ENCODE measurements at places on chromosomes 7 and 10.

GRCh38 chr10:4459531-4459930, 366.5 kb upstream of the AKR1E2 start:
- DNase-seq: no peak

DNA sequence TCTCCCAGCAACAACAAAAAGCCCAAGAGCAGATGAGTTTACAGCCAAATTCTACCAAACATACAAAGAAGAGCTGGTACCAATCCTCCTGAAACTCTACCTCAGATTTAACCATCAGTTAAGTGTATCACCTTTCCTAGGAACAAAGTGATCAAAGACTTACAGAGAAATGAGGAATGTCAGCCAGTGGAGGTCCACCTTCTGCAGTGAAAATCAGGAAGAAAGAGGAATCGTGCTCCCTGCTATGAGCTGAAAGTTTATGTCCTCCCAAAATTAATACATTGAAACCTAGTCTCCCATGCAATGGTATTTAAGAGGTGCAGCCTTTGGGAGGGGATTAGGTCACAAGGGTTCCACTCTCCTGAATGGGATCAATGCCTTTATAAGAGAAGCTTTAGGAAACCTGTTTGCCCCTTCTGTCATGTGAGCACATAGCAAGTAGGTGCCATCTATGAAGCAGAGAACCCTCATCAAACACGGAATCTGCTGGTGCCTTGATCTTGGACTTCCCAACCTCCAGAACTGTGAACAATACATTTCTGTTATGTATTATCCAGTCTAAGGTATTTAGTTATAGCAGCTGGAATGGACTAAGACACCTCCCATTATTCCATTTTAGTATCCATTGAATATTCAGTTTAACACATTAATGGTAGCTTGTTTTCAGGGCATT, 139.0 kb upstream of the FZD8 start:
- DNase-seq: no peak

DNA sequence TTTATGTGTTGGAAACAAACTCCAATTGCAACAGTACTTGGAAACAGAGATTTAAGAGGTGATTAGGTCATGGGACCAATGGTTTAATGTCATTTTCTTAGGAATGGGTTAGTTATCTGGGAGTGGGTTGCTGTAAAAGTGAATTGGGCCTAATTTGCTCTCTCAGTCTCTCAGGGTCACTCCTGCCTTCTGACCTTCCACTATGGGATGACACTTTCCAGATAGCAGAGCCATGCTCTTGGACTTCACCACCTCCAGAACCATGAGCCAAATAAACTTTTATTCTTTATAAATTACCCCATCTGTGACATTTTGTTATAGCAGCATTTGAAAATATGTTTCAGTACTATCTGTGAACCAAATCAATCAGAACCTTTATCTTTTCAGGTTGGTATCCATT, 1509.1 kb downstream of the REEP3 start:
- DNase-seq: no peak

DNA sequence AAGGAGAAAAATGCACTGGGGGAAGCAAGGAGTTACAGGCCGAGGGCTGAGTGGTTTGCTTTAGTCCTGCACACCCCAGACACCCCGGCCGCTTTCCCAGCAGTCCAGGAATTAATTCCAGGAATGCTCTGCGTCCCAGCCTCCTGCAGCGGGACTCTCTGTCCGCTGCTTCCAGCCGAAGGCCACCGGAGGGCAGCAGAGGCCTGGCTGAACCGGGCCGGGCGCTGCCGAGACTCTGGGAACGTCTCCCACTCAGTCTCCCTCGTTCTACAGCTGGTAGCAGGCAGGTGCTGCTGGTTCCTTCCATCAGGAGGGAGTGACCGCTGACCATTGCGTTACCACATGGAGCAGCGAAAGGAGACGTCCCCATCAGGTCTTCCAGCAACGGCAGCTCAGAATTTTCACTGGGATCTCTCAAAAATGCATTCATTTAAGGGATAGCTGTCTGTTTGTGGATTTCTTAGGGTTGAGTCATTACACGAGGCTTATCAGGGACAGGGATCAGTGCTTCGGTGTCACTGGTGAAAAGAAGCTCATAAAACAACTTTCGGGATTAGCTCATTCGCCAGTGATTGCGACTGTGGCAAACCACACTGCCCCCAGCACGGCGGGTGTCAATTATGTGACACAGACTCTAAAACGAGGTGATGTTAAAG, 24.9 kb upstream of the PITRM1 start:
- peak; percentile 72 for DNase-seq

DNA sequence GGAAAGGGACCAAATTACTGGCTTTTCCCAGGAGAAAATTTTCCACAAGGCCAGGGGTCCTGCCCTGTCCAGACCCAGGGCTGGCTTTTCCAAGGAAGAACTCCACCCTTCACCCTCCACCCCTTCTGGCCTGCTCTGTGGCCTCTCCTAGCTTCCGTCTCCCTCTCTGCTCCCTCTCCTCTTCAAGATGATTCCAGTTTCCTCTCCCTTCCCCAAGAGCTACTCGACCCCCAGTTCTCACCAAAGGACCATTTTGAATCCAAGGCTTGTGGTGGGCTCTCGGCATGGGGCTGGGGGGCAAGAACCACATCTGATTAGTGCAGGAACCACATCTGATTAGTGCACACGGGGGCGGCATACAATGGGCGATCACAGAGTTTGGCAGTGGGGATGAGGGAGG, 7.7 kb downstream of the CHAT start:
- DNase-seq: no peak

GRCh38 chr10:12469345-12469744, 120.0 kb downstream of the CAMK1D start:
- DNase-seq: no peak

DNA sequence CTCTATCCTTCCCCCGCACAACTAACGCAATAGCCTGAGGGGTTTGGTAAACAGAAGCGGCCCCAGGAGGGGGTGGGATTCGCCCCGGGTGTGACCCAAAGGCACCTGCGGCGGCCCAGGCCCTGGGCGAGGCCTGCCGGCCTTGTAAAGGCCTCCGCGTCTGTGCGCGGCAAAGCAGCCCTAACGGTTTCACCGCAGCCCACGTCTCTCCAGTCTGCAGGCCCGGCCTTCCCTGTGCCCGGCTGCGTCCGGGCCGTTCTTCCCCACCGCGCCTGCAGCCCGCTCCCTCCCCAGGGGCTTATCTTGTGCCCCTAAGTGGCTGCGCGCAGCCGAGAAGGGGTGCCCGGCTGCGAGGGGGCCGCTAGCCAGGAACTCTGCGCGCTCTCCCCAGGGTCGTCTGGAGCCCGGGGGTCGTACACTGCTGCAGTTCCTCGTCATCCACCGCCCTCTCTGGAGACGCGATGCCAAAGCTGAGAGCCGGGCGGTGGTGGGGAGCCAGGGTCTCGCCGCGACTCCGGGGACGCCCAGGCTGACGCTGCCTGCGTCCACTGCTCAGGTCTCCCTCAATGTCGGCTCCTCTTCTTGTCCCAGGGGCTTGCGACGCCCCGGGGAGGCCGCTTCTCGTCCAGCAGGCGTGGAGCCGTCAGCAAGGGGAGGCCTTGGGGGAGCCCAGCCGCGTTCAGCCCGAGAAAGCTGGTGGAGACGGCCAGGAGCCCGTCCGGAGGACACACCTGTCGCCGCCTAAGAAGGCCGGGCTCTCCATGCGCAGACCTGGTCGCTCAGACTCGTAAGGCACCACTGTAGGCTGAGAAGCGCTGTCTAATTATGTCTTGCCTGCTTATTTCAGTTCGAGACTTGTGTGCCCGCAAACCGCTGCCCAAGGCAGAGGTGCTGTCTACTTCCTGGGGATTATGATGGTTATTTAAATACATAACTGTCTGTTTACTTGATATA, 132.3 kb downstream of the SPAG6 start:
- DNase-seq: no peak

- peak; percentile 26 for DNase-seq
Measured at GRCh38 chr10:123562811-123563580, 103.2 kb upstream of the GPR26 start.

DNA sequence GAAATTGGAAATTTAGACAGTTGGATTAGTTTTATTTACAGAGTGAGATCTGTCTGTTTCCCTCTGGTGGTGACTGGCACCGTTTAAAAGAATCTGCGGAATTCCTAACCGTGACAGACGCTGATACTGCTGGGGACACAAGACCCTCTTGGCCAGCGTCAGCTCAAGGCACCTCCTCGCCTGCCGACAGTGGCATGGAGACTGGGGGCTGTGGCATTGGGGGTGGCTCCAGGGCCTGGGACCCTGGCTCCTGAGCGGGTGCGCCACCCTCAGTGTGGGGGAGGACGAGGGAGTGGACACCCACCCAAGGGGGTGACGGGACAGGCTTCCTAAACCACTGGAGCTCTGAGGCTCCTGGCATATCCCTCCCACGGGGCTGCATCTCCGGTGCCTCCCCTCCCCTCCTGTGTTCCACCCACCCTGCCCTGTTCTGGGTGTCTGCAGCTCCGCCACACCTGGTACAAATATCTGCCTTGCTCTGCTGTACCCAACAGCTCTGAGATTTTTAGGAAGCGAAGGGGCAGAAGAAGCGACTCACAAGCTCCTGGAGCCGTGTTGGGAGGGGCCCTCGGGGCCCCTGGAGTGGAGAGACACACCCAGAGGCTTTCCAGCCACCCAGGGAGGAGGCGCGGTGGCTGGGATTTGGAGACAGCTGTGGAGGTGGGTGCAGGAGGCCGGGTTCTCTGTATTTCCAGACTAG, 178.7 kb downstream of the DNAJB6 start:
- DNase-seq: peak; percentile 35

- no peak for DNase-seq
Measured at GRCh38 chr7:105775580-105775979, 100.8 kb downstream of the ATXN7L1 start.

GRCh38 chr7:143334244-143334643, 18.3 kb downstream of the CLCN1 start:
- no peak for DNase-seq

GRCh38 chr10:22713853-22714478, 412 bp downstream of the PIP4K2A start:
- peak; percentile 55 for DNase-seq

GRCh38 chr10:122510736-122511135, 49.4 kb downstream of the HTRA1 start:
- DNase-seq: no peak

DNA sequence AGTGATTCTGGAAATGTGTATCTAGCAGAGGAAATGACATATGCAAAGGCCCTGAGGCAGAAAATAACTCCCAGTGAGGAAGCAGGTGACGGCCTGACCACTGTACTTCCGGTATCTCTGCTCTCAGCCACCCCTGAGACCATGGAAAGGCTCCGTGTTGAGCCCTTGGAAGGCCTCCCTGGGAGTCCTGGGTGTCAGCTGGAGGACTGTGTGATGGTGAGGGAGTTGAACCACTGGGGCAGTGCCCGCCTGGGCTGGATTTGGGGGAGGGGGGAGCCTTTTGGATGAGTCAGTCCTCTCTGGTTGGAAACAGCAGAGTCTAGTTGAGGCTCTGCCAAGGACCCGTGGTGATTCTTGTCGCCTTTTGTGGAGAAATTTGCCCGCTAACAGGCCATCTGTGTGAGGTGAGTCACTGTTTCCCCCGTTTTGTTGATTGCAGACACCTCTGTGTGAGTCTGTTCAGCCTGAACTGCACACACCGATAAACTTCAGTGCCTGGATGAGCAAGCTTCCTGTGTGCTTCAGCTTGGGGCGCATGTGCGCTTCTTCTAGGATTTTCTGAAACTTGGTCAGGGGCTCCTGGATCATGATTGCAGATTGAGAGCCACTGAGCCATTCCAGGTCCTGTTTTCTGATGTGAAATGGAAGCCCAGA, 98.6 kb downstream of the GRK5 start:
- no peak for DNase-seq

- DNase-seq: peak; percentile 98
Measured at GRCh38 chr7:73622909-73623797, 1.2 kb downstream of the MLXIPL start.
